Fibroblast of skin of right quadriceps (primary cell): ENCODE measurements at places on chromosomes 6 and 20.

GRCh38 chr6:155001482-155001881 lies 6.4 kb downstream of the TIAM2 start:
- no peak for DNase-seq

DNA sequence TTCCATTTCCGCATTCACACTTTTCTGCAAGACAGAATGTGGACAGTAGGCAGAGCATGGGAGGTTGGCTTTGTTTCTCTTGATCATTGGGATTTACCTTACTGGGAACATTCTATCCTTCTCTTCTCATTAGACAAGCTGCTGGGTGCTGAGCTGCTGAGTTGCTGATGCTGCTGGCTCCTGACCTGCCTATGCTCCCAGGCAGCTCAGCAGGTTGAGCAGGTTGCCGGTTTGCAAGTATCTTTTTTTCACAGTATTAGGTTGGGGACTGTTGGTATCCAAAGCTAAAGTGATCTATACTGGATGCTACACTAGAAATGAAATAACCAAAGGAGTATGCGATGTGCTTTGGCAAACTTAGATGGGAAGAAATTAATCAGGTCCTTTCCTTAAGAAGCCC lies 23.7 kb upstream of the ADGRF4 start:
- DNase-seq = no peak

- DNase-seq = peak; percentile 5
Measured at GRCh38 chr6:85041376-85041775, 277.0 kb upstream of the TBX18 start.

GRCh38 chr6:21132856-21133838 lies 460.4 kb upstream of the SOX4 start:
- DNase-seq = peak; percentile 20

GRCh38 chr6:12160326-12160725 lies 129.8 kb upstream of the EDN1 start:
- no peak for DNase-seq

GRCh38 chr20:59520814-59521213 lies 83.5 kb upstream of the PHACTR3 start:
- DNase-seq = no peak

GRCh38 chr6:19713984-19714383 lies 123.2 kb upstream of the ID4 start:
- DNase-seq = no peak

DNA sequence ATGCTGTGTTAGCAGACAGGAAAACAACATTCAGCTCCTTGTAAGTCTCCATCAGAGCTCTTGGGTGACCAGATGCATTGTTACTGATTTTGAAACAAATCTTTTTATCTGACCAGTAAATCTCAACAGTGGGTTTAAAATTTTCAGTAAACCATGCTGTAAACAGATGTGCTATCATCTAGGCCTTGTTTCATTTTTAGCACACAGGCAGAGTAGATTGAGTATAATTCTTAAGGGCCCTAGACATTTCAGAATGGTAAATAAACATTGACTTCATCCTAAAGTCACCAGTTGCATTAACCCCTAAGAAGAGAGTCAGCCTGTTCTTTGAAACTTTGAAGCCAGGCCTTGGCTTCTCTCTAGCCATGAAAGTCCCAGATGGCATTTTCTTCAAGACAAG lies 237.2 kb upstream of the BMP2 start:
- no peak for DNase-seq

GRCh38 chr6:134819863-134820800 lies 129.8 kb downstream of the ALDH8A1 start:
- DNase-seq = no peak

GRCh38 chr6:154868143-154868594 lies 126.9 kb upstream of the TIAM2 start:
- DNase-seq = peak; percentile 71

GRCh38 chr6:54192993-54193392 lies 81.8 kb downstream of the MLIP start:
- DNase-seq = no peak

DNA sequence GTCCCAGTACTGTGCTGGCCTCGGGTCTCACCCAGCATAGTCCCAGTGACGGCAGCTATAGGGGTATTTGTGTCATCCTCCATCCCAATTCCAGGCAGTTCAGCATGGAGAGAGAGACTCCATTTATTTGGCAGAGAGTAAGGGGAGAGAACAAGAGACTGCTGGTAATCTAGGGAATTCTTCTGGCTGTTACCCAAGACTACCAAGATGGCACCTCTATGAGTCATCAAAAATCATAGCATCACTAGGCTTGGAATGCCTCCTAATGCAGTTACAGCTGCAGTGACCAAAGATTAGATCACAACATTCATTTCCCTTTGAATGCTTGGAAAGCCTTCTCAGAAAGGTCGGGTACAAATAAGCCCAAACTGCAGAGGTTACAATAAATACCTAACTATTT lies 660.4 kb upstream of the FLRT3 start:
- peak; percentile 79 for DNase-seq

DNA sequence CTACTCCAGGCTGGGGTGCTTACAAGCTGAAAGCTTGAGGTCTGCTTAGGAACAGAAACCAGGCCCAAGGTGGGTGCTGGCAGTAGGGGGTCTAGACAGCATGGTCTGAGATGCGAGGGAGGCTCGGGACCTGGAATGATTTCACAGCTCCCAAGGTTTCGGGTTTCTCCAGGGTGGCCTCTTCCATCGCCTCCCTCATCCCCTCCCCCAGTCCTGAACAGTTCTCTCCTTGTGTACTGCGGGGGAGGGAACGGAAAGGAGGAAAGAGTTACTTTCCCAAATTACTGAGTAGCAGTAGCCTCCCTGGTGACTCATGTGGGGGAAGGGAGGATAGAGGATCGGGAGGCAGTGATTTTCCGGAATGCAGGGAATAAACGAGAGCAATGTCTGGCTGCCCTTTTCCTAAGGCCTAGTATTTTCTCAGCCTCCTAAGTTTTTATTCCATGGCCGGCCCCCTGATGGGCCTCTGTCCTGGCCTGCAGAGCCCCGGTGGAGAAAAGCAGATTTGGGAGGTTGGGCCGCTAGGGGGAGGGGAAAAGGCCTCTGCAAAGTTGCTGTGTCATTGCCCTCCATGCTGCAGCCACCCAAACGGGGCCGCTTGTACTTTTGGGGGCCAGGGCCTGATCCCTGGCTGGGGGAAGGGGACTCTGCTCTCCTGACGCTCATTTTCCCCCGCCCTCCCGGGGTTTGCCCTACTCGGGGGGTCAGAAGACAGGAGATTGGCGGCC lies 1.5 kb downstream of the BRD2 start:
- peak; percentile 100 for DNase-seq

DNA sequence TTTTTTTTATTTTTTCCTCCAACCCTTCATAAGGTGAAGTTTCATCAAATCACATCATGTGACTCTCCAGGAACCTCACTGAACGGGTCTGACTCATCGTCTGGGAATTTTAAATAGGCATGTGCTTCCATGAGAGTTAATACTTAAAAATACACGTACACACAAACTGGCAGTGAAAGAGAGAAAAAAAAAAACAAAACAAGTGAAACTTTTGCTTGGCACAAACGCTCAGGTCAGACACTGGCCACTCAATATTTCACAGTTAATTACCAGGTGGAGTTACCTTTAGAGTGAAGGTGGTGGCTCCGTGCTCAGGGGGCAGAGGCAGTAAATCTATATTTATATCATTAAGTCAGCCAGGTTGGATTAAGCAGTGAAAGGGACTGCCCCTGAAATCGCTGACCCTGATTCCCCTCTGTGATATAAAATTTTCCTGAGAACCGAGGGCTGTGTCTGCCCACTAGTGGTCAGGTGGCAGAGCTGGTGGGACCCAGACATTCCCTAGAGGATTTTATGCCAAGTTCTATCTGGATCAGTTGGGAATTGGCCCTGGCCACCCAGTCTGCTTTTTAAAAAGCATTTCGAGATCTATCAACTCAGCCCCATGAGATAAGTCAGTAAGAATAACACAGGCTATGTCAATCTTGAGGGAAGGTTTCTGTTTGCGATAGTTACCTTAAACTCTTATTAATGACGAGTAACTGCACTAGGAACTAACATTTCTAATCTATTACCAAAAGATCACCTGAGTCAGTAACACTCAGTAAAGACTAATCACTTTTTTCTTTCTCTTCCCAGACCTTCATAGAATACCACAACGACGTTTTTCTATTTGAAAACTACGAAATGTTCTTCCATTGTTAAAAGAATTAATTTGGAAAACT lies 259.1 kb downstream of the HDGFL1 start:
- DNase-seq = peak; percentile 98

DNA sequence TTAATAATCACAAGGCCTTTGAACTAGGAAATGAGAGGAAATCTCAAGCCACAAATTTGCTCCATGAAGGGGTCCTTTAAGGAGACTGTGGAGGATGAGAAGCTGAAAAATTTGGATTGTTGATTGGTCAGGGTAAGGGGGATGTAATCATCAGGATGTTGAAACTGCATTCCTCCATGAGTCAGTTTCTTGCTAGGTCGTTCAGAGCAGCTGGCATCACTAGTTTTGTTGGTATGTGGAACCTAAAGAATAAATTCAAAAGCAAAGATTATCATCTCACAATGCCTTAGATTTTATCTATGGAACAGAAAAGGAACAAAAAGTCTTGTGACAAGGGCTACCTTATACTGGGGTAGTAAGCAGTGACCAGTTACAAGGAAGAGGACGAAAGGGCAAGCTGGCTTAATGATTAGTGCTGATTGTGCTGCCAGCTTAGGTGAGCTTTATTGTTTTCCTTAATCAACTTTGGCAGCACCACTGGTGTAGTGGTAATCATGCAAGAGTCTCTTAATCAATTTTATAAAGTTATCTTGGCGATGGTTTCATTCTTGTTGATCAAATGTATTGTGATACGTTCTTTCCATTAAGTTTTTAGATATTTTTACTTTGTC lies 36.6 kb downstream of the CRISP2 start:
- peak; percentile 54 for DNase-seq

DNA sequence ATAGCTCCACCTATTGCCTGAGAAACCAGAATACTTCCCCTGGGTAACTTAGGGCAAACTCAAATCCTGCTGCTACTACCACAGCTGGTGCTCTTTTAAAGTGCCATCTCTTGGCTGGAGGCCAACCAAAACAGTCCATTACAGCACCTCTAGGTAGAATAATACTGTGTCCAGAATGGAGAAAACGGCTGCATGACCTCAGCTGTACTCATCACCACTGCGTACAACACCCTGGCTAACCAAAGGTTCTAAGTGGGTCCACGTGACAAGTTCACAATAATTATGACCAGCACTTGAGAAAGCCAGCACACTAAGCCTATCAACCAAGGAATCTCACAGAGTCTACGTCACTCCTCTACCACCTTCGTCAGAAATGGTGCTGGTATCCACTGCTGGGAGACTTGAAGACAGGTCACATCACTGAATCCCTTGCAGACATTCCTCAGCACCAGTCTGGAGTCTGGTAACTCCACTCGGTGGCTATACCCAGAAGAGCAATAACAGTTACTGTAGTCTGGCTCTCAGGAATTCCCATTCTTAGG lies 40.9 kb upstream of the PKIB start:
- no peak for DNase-seq

- no peak for DNase-seq
Measured at GRCh38 chr20:51969191-51969590, 166.9 kb upstream of the SALL4 start.

GRCh38 chr20:35286899-35287508 lies 2.4 kb upstream of the EIF6 start:
- DNase-seq = no peak

DNA sequence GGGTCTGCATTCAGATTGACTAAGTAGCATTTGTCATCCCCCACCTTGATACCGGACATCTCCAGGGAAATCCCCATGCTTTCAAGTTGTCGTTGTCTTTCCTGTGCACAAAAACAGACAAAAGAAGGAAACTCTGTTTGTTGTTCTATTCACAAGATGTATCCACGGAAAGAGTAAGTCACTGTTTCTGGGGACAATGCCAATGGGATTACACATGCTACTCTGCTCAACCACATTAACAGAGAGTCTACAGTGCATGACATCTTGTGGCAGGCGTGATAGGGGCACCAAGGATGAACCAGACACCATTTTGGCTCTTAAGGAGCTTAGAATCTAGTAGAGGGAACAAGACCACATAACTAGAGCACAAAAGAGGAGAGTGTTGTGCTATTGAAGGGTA lies 124.4 kb upstream of the NUP153 start:
- peak; percentile 59 for DNase-seq

DNA sequence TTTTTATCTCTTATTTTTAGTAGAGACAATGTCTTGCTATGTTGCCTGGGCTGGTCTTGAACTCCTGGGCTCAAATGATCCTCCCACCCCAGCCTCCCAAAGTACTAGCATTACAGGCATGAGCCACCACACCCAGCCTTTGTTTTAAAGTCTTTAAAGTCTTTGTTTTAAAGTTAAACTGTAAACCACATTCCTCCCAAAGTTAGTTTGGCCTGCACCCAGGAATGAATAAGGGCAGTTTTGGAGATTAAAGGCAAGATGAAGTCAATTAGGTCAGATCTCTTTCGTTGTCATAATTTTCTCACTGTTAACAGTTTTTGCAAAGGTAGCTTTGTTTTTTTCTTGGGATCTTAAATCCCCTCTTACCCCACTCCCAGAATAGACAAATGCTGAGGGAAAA lies 63.8 kb downstream of the UBR2 start:
- DNase-seq = no peak

GRCh38 chr6:73079978-73080377 lies 145.3 kb downstream of the KHDC1L start:
- peak; percentile 15 for DNase-seq
